ENCODE measurements at places on chromosomes 16 and 17.

DNA sequence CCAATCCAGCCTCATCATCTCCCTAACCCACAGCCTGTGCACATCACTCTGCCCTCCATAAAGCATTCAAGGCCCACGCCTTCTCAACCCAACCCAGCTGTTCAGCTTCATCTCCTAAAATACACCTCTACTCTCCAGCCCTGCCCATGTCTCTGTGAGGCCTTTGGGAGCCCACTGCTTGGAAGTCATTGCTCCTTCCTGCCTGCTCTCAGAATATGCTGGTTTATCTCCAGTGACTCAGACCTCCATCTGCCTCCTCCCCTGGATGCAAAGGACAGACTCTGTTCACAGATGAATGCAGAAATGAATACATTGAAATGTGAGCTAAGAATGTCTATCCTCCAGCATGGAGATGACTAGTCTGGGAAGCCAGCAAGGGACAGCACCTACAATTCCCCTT, 19.0 kb downstream of the KCNG4 start:
- no peak for DNase-seq

- no peak for DNase-seq
Observed at GRCh38 chr17:34374457-34374856, 11.4 kb upstream of the CCL1 start.

GRCh38 chr16:8795091-8795490, 2.3 kb downstream of the TMEM186 start:
- DNase-seq = no peak

DNA sequence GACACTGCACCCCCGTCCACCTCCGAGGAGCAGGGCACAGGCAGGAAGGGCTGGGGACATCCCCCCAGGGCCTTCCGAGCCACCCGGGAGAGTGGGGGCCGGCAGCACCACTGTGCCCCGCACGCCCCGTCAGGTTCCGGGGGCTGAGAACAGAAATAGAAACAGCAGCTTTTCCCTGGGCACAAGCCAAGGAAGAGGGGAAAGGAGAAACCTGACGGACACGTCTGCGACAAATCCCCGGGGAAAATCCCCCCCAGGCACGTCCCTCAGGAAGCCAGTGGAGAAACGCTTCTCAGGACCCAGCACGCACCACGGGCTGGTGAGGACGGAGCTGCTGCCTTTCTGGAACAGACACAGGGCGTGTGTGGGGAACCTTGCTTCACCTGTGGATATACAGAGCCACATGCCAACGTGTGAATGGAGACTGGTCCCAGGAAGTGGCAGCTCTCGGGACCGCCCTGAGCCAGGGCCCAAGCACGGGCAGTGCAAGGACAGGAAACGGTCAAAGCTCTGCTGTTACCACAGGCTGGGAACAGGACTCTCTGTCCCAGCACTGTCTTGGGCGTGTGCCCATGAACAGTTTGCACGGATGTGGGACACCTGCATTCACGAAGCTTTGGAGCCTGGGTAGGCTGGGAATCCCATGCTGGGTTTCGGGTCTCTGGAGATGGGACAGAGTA, 1.2 kb upstream of the TMEM204 start:
- DNase-seq = no peak

DNA sequence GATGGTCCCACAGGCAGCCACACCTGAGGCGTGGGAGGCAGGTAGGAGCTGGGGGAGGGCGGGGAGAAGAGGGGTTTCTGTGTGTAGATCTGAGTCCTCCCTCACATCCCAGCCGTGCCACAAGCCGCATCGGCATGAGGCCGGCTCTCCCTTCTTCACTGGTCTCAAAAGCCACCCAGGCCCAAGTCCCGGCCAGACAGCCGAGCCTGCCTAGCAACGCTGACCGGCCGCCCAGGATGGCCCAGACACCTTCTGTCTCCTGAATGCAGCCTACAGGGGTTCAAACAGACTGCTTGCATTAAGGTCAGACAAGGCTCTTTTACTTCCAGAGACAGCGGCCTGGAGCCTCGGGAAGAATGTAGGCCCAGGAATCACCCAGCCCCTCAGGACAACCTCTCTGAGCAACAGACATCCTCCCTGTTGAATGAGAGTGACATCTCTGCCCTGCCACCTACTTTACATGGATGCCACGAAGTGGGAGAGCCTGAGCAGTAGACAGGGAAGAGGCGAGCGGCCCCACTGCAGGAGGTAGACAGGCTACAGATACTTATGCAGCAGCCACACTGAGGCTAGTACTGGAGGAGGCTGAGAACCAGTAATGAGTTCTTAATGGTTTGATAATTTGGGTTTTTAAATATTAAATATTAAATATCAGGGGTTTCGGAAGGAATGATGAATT, 69.6 kb downstream of the N4BP1 start:
- DNase-seq = no peak

DNA sequence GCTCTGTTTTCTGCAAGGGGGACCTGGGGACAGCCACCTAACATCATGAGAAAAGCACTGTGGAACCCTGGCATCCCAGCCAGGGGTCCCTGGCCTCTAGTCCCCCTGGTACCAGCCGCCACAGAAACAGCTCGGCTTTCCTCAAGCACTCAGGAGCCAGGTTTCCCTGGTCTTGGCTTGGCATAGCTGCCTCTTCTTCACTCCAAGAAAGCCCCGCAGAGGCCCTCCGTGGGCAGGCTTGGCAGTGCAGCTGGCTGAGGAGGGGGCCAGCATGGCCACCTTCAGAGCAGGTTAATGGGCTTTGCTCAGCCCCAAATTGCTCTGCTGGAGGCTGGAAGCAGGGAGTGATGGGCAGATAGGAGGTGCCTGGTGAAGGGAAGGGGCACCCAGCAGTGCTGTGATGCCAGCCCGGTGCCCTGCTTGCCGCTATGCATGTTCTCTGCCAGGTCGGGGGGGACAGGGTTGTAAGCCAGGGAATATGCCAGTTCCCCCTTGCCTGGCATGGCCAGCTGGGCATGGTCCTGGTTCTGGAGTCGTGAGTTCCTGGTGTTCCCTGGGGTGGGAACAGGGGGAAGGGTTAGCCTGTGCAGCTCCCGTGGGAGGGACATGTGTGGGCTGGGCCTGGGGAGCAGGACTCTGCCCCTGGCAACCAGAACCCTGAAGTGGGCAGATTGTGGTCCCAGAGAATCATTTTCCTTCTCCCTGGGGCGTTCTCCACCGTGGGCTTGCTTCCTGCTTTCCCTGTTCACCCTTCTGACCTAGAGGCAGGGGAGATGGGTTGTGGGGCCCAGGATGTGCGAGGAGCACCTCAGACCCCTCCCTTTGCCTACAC, 3.2 kb downstream of the ANKRD13B start:
- no peak for DNase-seq

DNA sequence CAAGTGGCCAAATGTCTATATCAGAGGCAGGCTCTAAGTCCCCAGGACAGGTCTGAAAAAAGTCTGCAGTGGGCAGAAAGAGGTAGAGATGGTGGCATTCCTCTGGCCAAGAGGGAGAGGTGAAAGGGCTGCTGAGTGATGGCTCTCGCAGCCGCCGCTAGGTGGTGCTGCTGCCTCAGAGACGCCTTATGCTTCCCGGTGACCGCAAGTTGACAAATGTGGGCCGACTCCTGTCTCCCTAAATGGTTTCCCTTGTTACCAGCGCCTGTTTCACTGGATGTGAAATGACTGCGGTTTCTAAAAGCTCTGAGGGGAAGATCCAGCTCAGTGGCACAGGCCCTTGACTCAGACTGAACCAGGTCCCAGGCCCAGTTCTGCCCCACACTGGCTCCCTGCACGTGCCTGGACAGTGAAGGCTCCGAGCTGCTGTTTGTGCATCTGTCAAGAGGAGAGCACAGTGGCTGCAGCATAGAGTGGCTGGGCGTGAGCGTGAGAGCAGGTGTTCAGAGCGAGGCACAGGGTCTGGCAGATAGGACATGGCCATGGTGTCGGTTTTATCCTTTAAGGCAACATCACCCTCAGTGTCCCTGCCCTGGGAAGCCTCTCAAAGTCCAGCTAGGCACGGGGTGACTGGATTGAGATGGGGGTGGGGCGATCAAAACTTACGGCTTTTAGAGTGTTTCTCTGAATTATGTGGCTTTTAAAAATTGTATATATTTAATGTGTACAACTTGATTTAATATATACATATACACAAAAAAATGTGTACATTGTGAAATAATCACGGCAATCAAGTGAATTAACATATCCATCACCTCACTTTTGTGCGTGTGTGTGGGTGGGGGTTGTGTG, 19.9 kb downstream of the CLEC16A start:
- DNase-seq = peak; percentile 48

GRCh38 chr17:63832455-63832854, 5.0 kb upstream of the FTSJ3 start:
- no peak for DNase-seq

DNA sequence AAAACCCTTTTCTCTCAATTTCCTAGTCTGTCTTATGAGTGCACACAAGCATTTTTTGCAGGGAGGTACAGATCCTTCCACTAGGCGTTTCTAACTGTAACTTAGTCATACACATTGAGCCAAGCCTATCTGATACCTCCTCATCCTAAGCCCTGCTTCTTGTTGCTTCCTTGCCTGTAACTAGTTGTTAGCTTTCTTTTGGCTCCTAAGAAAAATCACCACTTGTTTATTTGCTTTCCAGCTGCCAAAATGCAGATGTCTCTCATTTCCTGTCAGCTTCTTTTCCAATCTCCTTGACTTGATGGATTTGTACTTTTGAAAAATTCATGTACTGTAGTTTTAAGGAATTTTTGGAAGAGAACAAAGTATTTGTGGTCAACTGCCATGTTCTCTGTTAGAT, 73.7 kb downstream of the TNRC6C start:
- DNase-seq = no peak

DNA sequence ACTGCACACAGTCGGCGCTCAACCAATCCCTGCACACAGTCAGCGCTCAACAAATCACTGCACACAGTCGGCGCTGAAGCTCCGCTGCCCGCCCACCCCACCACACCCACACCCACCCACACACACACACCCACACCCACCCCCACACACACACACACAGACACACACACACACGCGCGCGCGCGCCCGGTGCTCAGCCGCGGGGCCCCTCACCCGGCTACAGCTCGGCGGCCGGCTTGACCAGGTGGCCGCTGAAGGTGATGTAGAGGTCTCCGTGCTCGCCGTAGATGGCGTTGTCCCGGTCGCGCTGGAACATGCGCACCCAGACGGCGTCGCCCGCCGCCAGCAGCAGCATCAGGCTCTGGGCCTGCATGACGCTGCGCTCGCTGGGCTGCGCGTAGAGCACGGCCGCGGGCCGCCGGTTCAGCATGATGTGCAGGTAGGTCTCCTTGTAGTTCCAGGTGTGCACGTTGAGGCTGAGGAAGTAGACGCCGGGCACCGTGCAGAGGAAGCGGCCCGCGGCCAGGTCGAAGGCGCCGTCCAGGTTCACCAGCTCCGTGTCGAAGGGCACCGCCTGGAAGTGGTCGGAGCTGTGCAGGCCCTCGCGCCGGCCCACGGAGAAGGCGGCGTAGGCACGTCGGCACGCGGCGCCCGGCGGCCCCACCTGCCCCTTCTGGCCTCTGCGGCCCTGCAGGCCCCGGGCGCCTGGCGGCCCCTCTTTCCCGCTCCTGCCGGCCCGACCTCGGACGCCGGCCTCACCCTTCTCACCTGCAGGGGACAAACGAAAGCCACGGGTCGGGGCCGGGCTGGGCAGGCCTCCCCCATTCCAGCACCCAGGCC, 2.5 kb downstream of the C1QTNF8 start:
- DNase-seq = no peak

- no peak for DNase-seq
Observed at GRCh38 chr17:40178021-40178601, 841 bp downstream of the RAPGEFL1 start.

DNA sequence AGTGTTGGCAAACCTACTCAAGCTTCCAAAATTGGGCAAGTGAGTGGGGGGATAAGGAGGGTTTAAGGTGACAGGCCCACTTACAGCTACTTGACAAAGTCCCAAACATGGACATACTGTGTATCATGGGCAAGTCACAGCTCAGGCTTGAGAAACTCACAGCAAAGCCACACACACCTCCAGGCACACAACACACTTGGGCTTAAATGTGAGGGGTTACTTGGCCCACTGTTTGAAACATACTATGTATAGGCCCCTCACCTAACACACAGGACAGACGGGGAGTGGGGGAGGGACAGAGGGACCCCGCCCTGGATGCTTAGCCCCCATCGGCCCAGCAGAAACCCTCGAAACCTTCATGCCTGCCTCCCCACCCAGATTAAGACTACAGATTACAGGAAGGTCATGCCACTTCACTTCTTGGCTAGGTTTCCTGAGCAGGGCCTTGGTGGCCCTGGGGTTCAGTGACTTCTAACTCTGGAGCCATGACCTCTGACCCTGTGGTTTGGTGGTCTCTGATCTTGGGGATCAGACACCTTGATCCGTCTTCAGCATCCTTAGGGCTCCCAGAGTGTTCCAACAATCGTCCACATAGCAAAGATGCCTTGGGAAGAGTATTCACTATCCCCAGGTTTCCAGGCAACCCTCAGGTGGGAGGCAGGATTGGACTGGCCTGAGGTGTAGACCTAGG, 2.3 kb upstream of the SAMD14 start:
- DNase-seq = no peak

- DNase-seq = no peak
Observed at GRCh38 chr17:47707056-47707804, 13.3 kb downstream of the TBKBP1 start.

- no peak for DNase-seq
Observed at GRCh38 chr17:78291944-78292910, 60.8 kb downstream of the TMEM235 start.

- no peak for DNase-seq
Observed at GRCh38 chr16:22358000-22358399, 16.4 kb downstream of the CDR2 start.

DNA sequence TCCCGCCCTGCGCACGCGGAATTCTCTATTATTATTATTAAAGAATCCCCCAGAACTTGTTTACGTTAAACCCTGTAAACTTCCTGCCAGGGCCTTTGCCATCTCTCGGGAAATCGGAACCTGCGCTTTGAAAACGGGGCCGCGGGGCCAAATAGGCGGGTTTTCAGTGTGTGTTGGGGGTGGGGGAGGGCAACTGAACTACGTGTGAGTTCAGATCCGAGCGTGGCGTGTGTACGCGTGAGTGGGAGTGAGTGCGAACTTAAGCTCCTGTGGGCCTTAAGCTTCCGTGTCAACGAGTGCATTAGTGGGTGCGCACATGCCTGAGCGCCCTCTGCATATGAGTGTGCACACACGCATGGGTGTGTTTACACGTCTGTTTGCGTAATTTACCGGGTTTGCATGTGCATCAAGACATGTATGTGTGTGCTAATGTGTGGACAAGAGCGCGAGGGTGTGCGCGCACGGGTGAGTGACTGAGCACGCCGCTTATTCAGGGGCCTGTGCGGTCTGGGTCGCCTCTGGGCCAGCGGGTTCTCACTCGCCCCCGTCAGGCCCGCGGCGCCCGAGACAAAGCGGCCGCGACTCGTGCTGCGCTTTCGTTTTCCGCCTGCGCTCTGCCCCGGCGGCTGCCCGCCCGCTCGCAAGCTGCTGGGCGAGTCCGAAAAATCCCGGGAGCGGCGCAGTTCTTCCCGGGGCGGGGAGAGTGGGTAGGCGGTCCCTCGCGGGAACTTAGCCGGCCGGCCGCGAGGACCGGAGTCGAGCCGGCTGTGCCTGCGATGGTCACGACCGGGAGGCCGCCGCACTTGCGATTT, 1.2 kb upstream of the FOXF1 start:
- no peak for DNase-seq

DNA sequence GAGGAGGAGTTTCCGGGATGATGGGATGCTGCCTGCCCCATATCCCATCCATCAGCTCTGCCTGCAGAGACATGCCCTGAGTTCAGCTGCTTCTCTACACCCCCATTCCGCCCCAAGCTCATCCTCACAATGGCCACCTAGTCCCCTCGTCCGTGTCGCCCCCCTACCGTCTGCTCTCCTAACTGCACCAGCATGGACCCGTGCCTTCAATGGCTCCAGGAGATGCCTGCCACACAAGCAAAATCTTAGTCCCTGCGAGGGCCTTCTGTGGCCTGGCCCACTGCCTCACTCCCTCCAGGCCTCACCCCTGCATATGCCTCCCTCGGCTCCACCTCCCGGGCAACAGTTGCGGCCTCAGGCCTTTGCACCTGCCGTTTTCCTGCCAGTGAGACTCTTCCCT, 1.8 kb upstream of the TELO2 start:
- DNase-seq = no peak

All from COR-L47 (cell line).